ENCODE measurements at places on chromosomes 1 and 21.

DNA sequence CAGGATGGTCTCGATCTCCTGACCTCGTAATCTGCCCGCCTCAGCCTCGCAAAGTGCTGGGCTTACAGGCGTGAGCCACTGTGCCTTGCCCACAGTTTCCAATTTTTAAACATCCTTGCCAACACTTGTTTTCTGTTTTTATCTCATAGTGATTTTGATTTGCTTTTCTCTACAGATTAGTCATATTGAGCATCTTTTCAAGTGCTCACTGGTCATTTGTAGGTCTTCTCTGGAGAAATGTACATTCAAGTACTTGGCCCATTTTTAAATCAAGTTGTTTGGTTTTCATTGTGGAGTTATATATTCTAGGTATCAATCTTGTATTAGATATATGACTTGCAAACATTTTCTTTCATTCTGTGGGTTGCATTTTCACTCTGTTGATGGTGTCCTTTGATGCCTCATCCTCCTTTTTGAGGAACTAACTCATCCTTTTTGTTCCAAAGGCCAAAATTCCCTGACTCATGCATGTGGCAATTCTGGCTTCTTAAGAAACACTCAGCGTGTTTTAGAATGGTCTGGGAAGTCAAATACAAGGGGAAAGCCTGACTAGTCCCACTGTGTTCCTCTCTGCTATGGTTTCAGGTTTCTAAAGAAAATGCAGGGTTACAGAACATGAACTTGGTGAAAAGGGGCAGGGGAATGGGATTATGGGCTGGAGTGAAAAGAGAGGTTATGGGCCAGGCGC, 37.3 kb downstream of the PTAFR start:
- DNase-seq: no peak

GRCh38 chr1:231601824-231602672, 24.5 kb upstream of the DISC1 start:
- no peak for DNase-seq

- no peak for DNase-seq
Measured at GRCh38 chr1:171680339-171680738, 27.9 kb upstream of the MYOC start.

DNA sequence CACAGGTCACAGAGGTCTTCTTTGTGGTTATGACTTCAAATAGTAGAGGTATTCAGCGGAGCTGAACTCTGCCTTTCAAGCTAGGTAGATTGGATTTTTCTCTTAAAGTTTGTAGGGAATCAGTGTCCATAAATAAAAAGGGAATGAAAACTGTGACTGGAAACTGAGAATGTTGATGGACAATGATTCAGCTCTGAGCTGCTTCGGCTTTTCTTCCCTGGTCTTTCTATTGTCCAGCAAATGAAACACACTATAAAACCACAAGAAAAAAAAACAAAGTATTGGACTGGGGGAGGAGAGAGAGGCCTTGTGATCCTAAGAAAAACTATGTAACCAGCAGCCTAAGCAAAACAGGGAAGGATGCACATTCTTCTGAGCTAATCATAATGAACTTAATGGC, 11.1 kb downstream of the TNNI3K start:
- no peak for DNase-seq

- no peak for DNase-seq
Measured at GRCh38 chr1:168893359-168893801, 164.4 kb upstream of the DPT start.

DNA sequence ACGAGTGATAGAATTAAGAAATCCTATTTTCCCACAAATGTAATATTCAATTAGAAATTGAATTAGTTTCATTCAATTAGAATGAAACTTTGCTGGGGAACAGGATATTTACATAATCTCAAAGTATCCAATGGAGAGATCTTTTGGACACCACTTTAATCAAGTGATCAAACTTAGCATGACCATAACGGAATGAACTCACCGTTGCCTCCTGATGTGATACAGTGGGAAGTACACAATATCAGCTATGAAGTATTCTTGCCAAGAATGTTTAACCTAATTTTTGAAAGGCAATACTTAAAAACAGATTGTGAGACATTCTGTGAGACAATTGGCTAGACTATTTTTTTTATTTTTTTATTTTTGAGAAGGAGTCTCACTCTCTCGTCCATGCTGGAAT, 16.6 kb downstream of the CDKN2C start:
- no peak for DNase-seq

DNA sequence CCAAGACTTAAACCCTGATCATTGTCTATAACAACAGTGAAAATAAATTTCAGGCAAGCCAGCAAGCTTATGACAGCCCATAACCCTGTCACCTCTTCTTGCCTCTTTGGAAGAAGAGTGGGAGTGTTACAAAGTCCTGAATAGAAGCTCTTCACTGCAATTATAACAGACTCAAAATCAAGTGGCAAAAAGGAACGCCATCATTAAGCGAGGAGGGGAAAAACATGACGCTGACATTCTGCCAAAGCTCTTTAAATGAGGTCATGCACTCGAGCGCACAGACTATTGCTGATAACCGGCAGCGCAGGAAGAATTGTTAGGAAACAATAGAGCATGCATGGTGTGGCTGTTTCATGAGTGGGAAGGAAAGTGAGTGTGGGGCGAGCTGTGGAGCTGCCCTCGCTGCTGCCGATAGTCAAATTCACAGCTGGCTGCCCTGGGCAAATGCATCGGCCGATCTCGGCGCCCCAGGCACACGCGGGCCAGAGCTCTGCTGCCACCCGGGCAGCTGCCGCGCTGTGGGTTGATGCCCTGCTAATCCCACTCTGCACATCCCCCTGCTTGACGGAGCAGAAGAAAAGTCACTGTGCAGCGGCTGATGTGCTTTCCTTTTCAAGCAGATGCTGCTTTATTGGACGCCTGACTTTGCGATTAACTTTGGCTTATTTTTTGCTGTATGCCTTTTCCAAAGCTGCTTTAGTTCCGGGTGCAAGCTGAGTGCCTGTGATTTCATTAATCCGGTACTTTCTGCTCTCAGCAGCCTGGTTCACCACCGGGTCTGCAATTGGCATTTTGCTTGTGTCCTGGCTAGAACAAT, 102.4 kb upstream of the ST6GALNAC5 start:
- no peak for DNase-seq

GRCh38 chr1:46606255-46606965, 2.3 kb upstream of the MKNK1 start:
- DNase-seq: no peak
